Vagina (tissue), 2 donors: ENCODE measurements at places on chromosomes 4 and X.
A peak's percentile ranks its signal among the peaks of the same experiment; 100 is the strongest.

GRCh38 chrX:81261576-81261975 is 59.7 kb downstream of the SH3BGRL start:
- no peak for DNase-seq

DNA sequence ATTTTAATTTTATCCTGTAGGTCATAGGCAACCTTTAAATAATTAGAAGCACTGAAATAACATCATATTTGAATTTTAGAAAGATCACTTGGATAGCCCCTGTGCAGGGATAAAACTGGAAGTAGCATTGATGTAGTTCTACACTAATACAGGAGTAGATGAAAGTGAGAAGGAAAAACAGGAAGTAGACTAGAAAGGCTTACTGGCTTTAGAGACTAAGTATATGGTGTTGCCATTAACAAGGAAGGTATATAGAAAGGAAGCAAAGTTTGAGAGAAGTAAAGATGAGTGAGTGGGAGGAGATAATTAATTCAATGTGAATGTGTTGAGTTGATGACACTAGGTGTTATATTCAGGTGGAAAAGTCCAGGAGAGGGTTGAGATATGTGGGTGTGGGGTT is 73.1 kb upstream of the EPGN start:
- no peak for DNase-seq

- peak; percentile 67 for DNase-seq
Measured at GRCh38 chr4:7199771-7200441, 7.6 kb downstream of the SORCS2 start.

DNA sequence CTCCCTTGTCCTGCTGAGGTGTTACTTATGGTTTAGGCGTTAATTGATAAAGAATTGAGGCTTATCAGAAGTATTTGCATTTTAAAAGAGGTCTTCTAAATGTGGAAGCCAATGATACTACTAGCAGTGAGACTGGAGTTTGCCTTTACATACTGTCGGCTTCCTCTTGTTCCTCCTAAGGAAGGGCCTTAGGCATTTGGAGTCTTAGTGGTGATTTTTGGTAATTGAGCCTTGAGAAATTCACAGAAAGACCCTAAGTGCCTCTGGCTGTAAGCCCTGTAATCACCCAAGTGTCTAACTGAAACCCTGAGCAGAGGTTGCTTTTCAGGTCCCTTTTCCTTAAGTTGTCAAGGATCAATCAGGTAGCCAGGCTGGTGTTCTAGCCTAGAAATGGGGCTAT is 14.8 kb downstream of the IL13RA1 start:
- no peak for DNase-seq

DNA sequence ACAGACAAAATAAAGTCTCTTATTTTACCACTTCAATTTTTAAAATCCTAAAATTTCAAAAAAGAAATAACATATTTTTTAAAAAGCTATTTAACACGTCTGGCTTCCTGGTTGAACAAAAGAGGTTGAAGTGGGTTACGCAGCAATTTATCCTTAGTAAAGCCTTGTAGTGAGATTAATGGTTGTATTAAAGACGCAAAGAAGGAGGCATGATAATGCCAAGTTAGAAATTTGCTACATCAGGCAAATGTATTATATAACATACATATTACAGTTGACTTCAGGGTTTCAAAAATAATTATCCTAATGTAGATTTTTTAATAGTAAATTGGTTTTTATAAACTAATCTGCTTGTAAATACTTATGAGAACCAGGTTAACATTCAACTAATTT is 35.3 kb downstream of the ANKRD17 start:
- no peak for DNase-seq

GRCh38 chr4:123699880-123700771 is 303.5 kb downstream of the SPRY1 start:
- DNase-seq = no peak

DNA sequence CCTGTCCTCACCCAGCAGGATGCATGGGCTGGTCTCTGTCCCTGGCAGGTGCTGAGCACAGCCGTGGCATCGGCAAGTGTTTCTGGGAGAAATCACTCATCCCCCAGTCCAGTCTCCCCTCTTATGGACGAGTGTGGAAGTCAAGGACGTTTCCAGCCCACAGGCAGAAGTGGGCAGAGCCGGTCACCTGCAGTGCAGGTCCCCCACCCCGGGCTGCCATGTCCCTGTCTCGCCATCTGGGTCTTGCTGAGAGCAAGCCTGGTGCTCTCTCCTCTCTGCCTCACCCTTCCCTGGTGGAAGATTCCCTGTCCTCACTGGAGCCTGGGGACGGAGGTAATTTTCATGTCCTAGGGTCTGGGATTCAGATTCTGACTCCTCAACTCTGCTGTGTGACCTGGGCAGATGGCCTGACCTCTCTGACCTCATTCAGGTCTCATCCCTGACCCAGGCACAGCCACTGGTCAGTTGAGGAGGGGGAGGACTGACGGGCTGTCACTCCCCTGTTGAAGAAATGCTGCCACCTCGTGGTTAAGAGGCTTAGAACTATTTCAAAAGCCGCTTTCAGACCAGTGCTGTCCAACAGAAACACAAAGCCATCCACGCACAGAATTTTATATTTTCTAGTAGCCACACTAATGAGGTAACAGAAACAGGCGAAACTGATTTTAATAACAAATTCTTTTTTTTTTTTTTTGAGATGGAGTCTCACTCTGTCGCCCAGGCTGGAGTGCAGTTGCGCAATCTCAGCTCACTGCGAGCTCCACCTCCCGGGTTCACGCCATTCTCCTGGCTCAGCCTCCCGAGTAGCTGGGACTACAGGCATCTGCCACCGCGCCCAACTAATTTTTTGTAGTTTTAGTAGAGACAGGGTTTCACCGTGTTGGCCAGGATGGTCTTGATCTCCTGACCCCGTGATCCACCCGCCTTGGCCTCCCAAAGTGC is 1.8 kb downstream of the CPZ start:
- DNase-seq = no peak

DNA sequence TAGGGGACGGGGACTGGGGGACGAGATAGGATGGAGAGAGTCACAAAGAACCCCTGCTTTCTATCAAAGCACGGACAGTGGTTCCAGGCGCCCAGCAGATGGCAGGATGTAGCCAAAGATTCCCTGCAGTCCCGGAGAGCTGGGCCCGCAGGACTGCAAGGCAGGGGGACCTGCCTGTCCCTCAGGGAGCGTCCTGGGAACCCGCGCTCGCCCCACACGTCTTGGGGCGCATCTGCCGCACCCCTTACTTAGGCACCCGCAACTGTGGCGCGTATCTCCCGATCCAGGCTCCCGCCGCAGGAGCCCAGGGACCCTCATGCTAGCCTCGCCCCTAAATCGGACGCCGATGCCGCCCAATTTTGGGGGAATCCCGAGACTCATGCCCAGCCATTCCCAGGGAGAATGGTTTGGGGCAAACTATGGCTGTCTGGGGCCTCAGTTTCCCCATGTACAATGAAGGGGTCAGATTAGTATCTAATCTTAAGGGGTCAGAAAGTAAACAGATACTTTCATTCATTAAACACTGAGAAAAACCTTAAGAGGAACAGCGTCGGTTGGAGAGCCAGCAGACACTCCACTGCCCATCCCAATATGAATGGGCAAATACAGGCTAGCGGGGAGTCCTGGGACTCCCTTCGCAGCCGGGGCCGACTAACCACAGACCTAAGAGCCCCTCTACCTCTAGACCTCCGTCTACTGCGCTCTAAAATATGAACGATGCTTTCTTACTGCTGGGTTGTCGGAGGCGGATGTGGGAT is 581 bp upstream of the STK32B start:
- DNase-seq = peak; percentile 84

DNA sequence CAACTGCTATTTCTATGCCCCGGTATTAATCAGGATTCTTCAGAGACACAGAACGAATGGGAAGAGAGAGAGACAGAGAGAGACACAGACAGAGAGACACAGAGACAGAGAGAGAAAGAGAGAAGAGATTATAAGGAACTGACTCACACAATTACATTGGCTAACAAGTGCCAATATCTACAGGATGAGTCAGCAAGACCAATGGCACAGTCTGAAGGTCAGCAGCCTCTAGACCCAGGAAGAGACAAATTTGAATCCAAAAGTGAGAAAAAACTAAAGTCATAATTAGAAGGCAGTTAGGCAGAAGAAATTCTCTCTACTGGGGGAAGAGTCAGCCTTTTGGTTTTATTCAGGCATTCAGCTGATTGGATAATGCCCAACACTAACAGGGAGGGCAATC is 187.3 kb downstream of the MAB21L2 start:
- no peak for DNase-seq

- no peak for DNase-seq
Measured at GRCh38 chr4:150096625-150097024, 18.4 kb downstream of the DCLK2 start.

- DNase-seq = no peak
Measured at GRCh38 chr4:153518637-153519389, 52.7 kb downstream of the TMEM131L start.

GRCh38 chrX:139903210-139903609 is 29.6 kb downstream of the ATP11C start:
- DNase-seq = no peak

DNA sequence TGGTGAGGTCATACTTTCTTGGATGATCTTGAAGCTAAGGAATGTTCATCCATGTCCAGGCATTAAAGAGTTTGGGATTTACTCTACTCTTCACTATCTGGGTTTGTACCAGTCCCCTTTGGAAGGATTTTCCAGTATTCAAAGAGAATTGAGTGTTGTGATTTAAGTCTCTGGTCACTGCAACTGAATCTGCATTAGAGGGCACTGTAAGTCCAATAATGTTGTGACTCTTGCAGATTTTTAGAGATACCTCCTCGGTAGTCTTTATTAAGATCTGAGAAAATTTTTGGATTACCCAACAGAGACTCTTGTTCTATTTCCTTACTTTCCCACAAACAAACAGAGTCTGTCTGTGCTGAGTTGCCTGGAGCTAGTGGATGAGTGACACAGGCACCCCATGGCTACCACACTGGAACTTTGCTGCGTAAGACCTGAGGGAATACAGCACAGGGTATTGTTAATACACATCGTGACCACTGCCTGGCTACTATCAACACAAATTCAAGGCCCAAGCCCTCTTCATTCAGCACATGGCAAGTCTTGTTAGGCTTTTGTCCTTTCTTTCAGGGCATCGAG is 357.1 kb upstream of the KLHL4 start:
- DNase-seq = no peak

GRCh38 chr4:144557404-144557803 is 88.6 kb upstream of the HHIP start:
- no peak for DNase-seq

- DNase-seq = no peak
Measured at GRCh38 chr4:79875344-79875899, 197.6 kb downstream of the ANTXR2 start.

GRCh38 chr4:66558651-66559050 is 888.4 kb upstream of the EPHA5 start:
- no peak for DNase-seq

DNA sequence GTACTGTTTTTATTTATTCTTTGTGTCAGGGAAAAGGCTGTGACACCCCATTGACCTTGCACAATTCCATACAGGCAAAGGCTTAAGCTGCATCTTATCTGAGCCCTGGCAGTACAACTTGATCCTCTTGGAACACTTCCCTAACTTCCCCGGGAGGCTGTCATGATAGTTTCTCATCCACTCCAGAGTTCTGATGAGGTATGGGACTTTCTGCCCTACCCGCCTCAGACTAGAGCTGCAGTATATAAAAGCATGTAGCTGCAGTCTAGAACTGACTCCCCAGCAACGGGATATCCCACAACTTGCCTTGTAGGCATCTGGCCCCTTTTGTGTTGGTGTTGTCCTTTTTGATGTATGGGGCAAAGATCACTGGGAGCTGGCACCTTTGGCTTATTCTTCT is 72.7 kb downstream of the FNIP2 start:
- no peak for DNase-seq

GRCh38 chr4:145230726-145231125 is 50.3 kb upstream of the OTUD4 start:
- no peak for DNase-seq

DNA sequence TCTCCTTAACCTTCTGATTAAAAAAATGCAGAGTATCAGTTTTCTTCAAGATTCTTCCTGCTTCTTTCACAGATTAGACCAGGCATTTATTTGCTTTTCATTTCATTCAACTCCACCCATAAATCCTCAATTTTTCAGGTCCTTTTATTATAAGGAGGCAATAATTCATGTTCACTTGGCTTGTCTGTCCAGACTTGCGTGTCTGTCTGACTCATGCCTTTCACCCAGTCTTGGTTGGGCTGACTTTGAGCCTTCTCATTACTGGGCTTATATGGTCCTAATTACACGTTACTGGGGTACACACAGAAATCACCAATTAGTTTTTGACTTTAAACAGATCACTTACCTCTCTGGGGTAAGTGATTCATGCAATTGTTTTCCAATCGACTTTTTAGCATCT is 48.8 kb upstream of the GALNT7 start:
- DNase-seq = no peak

DNA sequence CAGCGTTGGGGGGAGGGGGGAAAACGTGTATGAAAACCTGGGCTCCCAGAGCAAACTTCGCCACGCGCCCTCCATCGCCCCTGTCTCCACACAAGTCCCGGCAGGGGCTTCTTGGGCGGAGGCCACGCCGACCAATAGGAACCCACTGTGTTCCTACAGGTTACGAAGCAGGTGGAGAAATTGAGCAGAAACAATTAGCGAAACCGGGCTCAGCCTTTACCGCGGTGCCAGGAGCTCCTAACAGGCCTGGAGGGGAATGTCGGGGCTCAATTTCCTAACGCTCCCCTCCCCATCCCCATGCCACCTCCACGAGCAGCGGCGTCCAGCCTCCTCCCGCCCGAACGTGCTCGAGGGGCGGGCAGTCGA is 589 bp upstream of the KIT start:
- no peak for DNase-seq

DNA sequence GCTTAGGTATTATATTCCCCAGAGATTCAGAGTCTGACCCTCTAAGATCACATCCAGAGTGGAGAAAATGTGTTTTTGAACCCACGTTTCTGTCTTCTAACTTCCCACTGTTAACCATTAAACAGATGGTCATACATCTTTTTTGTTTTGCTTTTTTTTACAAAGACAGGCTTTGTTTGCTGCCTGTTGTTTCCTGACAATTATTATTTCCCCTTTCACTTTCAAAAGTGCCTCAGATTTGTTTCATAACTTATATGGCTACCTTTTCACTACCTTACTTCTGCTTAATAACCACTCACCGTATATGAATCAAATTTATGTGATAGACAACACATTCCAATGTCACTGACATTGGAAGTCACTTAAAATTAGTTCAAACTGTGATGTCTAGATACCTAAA is 142.2 kb downstream of the HS3ST1 start:
- no peak for DNase-seq

GRCh38 chr4:187176261-187176910 is 452.7 kb upstream of the FAT1 start:
- DNase-seq = no peak
